Islet precursor cell (in vitro differentiated cells): ENCODE measurements at places on chromosomes 16 and 17.

GRCh38 chr17:68455901-68456338 lies 1.4 kb downstream of the WIPI1 start:
- DNase-seq = no peak

DNA sequence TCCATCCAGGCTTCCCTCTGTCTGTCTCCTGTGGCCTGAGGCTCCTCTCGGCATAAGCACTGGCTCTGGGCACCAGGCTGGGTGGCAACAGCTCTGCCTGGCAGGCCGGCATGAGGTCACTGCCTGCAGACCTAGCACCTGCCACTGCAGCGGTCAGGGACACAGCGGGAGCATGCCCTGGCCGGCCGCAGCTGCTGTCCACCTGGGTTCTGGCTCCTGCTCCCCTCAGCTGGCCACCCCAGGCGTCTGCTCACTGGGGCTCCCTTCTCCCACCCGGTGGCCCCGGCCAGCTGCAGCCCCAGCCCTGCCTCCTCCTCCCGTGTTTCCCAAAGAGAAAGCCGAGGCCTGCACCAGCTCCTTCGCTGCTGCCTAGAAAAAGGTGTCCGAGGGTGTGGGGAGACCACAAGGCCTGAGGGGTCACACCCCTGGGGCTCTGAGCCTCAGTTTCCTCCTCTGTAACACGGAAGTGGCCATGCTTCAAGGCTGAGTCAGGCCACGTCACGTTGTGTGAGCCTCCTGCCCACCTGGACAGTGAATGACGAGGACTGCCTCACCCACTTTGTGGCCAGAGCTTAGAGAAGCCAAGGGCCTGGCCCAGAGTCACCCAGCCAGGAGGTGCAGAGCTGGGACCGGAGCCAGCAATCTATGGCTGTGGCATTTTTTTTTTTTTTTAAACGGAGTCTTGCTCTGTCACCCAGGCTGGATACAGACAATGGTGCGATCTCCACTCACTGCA lies 6.7 kb downstream of the NTHL1 start:
- no peak for DNase-seq

DNA sequence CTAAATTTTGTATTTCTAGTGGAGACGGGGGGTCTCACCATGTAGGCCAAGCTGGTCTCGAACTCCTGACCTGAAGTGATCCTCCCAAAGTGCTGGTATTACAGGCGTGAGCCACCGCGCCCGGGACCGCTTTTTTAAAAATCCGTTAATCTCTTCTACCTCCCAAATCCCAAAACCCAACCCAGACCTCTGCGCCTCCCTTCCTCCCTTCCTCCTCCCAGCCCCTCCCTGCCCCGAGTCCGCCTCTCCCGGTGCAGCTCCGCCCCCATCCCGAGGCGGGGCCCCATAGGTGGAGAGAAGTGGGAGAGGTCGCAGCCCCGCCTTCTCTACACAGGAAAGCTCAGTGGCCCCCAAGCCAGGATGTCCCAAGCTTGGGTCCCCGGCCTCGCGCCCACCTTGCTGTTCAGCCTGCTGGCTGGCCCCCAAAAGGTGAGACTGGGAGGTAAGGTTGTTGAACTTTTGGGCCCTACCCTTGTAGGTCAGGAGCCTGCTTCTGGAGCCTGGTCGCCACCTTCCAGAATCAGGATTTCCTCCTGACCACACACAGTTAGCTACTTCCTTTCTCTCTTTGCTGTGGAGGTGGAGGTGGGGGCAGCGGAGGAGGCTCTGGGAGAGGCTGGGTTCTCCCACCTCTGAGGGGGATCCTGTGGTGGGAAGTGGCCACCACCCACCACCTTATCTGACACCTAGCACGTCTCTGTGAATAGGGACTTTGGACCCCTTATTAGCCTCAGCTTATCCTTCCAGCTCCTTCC lies at the start of gene TMEM92:
TSS of gene TMEM92 (plus strand) at position 325 of the 755 bp plus-strand sequence. CDS start at position 361, 36 bp downstream.
- peak; percentile 96 for DNase-seq

DNA sequence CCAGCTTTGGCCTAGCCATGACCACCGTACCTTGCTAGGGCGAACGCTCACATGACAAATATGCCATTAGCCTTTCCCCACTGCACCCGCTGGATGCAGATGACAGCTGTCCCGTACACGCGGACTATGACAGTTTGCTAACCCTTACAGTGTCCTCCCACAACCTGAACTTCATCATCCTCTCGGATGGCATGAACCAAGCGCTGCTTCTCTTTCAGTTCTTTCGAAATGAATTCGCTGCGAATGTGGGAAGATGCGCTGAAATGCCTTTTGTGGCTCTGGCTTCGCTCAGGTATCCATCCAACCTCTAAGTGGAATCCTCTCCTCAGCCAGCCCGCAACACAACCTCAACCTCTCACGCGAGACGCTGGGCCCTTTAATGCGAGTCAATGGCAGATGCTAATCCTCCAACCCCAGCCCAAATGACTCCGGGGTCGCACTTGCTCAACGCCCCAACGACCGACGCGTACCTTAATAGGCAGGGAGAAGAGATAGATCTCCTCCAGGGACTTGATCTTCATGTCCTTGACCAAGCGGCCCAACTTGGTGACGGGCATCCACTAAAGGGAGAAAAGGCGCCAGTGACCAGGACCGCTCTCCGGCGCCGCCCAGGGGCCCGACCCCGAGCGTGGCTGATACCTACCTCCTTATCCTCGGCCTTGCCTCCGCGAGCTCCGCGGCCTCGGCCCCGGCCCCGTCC lies 670 bp downstream of the RPS2 start:
- DNase-seq = no peak

DNA sequence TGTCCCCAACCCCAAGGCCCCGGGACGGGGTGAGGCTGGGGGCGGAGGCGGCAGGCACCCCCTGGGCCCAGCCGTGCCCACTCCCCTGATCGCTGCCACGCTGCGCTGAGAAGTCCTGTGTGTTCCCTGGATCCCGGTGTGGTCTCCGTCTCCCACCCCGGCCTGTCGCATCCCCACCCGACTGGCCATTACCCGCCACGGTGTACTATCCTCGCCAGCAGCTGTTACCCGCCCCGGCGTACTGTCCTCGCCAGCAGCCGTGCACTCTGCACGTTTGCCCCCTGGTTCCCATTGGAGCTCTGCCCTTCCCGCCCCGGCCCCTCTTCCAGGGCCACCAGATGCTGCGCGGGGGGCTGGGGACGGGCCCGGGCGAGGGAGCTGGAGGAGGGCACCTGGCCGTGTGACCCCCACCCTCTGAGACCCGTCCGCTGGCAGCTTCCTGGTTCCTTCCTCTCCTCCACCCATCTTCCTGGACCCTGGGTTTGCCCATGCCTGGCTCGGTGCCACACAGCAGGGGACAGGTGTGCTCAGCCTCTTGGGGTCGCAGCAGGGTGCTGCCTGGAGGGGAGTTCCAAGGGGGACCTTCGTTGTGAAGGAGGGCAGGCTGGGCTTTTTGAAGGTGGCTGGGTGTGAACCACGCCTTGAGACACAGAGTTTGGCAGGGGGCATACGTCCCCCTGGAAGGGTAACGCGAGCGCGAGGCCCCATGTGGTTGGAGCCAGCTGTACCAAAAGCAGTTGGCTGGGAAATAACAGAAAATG lies 19.7 kb downstream of the BAHCC1 start:
- no peak for DNase-seq

GRCh38 chr17:50198026-50198669 lies 3.3 kb downstream of the COL1A1 start:
- DNase-seq = peak; percentile 80

DNA sequence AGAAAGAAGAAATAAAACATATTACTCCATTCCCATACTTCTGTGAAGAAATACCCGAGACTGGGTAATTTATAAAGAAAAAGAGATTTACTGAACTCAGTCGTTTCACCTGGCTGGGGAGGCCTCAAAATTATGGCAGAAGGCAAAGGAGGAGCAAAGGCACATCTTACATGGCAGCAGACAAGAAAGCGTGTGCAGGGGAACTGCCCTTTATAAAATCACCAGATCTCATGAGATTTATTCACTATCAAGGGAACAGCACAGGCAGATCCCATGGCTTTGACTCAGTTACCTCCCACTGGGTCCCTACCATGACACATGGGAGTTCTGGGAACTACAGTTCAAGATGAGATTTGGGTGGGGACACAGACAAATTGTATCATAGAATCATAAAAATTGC lies 365.4 kb downstream of the WWOX start:
- DNase-seq = no peak

DNA sequence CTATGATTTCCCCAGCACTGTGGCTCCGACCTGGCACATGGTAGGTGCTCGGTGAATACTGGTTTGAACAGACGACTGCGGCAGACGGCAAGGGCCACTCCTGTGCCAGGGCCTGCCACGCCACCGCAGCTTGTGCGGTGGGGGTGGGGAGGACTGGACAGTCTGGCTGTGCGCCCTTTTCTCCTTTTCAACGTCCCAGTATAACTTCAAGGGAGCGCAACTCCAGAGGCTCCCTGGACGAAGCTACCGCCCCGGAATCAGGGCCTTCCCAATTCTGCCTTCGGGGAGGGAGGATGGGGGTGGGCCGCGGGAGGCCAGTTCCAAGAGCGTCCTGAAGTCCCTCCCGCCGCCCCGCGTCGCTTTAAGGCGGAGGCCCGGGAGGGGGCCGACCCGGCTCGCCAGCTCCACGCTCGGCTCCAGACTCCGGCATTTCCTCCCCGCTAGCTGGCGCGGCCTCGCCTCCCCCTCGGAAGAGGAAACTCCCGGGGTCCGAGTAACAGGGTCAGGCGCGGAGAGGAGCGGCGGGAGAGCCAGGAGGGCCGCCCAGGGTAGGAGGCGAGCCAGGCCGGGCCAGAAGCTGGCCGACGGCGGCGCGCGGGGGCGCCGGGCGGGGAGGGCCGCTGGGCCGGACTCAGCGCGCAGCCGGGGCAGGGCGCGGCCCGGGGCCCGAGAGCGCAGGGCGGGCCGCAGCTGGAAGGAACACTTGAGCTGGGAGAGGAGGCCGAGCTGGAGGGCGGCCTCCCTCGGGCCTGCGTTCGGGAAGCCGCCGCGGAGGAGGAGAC lies at the start of gene ITPRIPL2:
TSS of gene ITPRIPL2 (plus strand) at position 388 of the 782 bp plus-strand sequence. CDS start 498 bp downstream, outside the sequence.
- DNase-seq = peak; percentile 90

DNA sequence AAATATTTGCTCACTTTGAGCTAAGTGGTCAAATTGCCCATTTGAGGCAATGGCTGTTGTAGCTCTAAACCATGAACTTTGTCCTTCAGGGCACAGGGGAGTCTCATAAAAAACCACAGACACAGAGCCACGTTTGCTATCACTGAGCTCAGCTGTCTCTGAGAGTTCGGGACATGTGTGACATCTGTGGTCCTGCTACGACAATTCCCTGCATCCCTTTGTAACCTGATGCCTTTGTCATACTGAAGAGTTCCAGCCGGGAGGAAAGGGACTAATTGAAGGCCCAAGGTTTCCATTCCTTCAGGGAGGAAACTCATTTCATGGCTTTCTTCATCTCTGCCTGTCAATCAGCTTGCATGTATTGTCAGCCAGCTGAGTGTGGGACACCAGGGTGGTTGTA lies 599.4 kb upstream of the CDH5 start:
- peak; percentile 67 for DNase-seq

DNA sequence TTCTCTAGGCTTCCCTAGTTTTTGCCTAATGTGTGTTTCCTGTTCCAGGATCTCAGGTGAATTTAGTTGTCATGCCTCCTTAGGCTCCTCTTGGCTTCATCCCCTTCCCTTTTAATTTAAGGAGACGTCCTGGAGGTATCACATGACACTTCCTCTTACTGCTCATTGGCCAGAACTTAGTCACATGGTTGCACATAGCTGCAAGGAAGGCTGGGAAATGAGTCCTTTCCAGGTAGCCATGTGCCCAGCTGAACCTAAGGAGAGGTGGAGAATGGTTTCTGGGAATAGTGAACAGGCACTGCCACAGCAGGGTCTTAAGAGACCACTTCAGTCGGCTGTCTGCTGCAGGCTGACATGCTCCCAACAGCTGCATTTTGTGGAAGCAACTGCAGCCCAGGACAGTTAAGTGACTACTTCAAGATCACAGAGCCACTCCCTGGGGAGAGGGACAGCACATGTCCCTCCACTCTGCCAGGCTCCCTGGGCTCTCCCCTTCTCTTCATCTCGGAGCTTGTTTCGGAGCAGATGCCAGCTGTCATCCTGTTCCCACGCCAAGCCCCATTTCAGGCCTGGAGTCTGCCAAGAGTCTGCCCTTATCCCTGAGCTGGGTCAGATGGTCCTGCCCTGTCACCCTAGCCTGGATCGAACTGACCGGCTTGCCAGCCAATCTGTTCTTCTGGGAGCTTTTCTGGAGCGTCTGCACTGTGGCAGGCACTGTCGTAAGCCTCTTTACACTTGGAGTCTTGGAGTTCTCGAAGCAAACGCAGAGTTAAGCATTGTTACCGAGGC lies 81.4 kb upstream of the FOXF1 start:
- no peak for DNase-seq

- DNase-seq = no peak
Observed at GRCh38 chr17:40556198-40556661, 9.0 kb downstream of the CCR7 start.

DNA sequence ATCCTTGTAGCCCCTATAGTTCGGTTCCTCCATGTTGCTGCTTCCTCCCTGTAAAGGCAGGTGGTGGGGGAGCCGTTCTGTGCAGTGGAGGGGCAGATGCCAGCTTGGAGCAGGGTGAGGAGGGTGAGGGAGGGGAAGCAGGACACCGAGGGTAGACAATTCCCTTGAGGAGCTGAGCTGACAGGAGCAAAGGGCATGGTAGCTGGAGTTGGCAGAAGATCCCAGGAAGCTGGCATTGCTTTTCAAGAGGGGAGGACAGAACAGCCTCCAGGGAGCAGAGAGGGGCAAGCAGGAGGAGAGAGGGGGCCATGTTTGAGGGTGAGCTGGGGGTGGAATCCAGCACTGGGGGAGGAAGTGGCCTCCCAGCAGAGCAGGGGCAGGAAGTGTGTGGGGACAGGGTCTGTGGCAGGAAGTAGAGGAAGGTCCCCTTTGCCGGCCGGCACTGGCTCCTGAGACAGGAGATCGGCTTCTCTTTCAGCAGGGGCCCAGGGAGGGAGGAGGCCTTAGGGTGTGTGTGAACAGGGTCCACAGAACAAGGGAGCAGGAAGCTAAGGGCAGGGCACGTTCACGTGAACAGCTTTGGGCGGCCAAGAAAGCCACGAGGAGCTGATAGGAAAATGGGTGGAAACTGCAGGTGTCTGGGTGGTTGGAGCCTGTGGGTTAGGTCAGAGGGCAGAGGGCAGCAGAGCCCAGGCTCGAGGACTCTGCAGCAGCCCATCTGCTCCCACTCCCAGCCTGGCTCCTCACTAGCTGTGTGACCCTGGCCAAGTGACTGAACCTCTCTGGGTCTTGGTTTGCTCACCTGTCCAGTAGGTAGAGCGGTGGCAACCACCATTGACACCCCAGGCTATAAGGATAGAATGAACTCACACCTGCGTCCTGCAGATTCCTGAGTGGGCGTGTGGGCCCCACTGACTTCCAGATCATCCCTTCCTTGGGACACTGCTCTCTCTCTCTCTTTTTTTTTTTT lies 17.5 kb upstream of the SPNS2 start:
- peak; percentile 63 for DNase-seq
